T-helper 17 cell (primary cell): ENCODE measurements at places on chromosomes 7 and 10.
A peak's percentile ranks its signal among the peaks of the same experiment; 100 is the strongest.

GRCh38 chr7:43557831-43558495, 24.9 kb upstream of the STK17A start:
- no peak for DNase-seq

DNA sequence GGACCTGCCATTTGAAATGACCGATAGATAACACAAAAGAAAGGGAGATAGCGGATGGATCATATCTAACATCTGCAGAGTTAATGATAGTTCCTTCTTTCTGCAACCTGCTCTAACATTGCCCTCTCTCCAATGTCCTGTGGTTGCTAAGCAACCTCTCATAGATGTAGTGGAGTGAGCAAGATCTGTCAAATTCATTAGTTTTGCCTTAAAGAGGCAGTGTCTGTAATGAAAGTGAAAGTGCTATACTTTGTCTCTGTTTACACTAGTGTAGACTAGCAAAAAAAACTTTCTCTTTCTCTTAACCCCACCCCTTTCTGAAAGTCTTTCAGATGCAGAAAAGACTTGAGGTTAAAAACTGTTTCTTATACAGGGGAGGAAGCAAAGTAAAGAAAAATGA, 1196.9 kb downstream of the SORCS3 start:
- no peak for DNase-seq

- no peak for DNase-seq
Observed at GRCh38 chr10:21125471-21126228, 228.5 kb upstream of the NEBL start.

GRCh38 chr7:21828841-21829240, 116.9 kb downstream of the CDCA7L start:
- DNase-seq: no peak

DNA sequence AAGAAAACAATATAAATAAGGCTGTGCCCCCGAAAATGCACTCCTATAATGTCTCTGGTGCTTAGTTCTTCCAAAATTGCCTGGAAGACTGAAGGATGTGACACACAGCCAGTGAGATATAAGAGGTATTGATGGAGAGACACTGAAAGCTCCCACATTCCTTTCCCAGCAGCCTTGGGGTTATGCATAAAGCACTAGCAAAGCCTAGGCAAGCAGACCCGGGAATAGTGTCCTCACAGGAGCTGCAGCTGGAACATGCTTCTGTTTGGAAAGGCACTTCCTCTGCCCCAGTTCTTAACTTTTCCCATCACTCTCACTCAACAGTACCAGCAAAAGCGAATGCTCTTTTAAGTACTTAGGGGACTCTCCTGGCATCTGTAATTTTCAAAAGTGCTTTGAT, 178.0 kb downstream of the AMPH start:
- DNase-seq: no peak

- DNase-seq: no peak
Observed at GRCh38 chr10:110808615-110809014, 63.1 kb upstream of the PDCD4 start.

GRCh38 chr10:47311193-47311931, 10.9 kb upstream of the GDF2 start:
- DNase-seq: peak; percentile 17

- no peak for DNase-seq
Observed at GRCh38 chr10:18409599-18410397, 241.6 kb downstream of the NSUN6 start.

DNA sequence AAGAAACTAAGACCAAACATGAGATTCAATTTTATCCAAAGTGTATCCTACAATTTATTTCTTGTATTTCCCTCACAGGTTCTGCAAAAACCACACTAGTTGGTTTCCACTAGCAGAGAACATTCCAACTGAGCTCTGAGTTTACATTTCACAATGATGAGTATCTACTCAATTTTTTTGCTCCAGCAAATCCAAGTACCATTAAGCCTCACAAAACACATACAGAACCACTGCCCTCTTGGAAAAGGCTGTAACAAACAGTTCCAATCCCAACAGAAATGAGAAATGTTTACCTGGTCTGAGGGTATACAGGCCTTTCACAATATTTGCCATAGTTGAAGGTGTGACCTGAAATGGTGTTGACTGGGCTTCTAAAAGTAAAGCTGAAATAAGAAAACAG, 59.9 kb downstream of the CACUL1 start:
- DNase-seq: no peak

DNA sequence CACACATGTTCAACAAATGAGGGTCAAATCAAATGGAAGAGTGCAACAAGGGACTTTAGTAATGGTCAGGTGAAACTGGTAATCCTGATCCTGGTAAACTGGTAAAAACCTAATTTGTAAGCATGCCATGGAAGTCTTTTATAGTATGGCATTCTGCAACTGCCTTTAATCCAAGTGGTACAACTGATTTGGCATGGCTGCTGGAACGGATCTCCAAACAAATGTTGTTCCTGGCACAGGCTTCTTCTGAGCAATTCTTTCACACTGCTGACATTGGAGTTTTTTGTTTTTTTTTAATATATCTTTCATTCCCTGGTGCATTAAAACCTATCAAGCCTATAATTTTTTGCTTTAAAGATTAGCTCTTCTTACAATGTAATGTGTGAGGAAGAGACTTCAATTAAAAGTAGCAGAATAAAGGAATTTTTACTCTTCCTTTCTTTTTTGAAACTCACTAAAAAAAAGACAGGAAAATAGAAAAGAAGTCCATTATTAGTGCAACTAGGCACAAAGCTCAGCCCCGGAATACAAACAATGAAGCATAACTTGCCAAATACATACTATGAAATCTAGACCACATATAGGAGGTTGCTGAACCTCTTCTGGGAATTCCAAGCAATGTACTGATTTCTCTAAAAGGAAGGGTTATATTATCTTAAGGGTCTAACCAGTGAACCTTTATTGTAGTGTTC, 79.3 kb upstream of the OIT3 start:
- no peak for DNase-seq

DNA sequence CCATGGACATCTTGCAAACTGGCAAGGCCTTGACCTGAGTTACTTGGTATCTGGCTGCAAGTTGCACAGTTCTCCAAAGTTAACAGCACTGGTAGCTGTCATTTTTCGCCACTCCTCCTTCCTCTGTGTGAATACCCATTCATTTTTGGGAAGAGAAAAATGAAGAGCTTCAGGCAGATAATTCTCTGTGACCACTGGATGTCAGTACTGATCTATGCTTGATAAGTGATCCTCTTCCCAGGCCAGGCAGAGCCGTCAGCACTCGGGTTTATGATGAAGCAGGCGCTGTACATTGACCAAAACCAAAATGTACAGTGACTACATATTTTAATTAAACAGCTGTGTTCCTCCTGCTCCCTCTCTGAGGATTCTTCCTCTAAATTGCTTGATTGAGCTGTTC, 55.9 kb upstream of the PDZD8 start:
- no peak for DNase-seq

DNA sequence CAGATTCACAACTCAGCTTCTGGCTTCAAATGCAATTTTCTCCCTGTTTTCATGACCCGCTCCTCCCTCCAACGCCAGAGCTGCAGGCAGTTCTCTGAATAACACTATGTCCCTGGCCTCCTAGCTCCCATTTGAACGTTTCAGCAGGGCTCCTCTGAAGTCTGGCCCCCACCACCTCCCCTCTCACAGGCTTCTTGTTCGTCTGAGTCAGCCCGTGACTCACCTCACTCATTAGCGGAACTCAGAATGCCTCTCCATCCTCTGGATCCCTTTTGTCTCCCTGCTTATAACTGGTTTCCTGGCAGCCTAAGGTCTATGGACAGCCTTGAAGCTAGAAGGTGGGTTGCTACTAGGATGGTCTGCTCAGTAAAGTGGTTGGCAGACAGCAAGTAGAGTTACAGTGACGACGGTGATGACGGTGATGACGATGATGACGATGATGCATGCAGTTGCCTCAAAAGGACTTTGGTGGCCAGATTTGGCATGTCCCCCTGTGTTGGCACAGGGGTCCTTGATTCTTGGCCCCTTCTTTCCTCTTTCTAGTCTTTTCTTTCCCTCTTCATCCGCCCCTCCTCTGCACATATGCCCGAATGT, 83.3 kb upstream of the MKLN1 start:
- DNase-seq: no peak

GRCh38 chr10:132534391-132535064, 3.1 kb upstream of the INPP5A start:
- peak; percentile 3 for DNase-seq

GRCh38 chr7:53070883-53071282, 35.5 kb downstream of the POM121L12 start:
- DNase-seq: no peak

GRCh38 chr10:49360271-49361177, 35.4 kb downstream of the DRGX start:
- DNase-seq: no peak

DNA sequence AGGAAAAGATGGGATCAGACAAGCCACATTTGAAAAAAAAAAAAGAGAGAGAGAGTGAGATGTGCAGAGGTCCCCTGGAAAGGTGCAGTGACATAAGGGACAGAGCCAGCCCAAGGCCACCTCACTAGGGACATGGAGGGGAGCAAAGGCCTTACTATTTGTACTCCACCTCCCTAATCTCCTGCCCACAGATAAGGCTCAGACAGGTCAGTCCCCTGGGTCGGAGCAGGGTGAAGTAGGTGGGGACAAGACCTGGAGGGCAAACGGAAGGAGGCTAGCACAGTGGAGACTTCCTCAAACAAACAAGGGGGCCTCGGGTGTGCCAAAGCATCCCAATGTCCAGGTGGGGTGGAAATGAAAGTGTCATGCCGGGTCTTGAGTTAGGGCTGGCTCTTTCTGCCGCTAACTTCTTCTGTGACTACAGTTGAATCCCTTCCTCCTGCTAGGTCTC, 7.0 kb downstream of the PRF1 start:
- no peak for DNase-seq

DNA sequence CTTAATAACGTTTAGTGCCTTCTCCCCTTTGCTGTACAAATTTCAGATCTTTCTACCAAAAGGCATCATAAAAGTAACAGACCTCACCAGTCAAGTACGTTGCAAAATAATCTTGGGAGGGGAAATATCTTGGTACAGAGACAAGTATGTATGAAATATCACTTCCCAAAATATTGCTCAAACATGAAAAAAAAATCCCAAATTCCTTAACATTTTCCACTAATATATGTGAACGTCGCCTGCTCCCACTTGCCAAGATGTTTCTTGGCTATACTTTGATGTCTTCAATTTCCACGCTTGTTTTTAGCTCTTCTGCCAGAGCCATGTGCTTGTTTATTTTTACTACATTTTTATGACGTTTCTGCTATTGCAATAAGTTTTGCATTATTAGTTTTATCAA, 223.5 kb downstream of the PLXNA4 start:
- DNase-seq: no peak

GRCh38 chr7:66204822-66205740, at the start of gene TPST1:
Gene TPST1, plus strand, starts transcription at chr7:66205334. Its CDS starts 35,092 bp downstream, at chr7:66240426.
- DNase-seq: peak; percentile 47

DNA sequence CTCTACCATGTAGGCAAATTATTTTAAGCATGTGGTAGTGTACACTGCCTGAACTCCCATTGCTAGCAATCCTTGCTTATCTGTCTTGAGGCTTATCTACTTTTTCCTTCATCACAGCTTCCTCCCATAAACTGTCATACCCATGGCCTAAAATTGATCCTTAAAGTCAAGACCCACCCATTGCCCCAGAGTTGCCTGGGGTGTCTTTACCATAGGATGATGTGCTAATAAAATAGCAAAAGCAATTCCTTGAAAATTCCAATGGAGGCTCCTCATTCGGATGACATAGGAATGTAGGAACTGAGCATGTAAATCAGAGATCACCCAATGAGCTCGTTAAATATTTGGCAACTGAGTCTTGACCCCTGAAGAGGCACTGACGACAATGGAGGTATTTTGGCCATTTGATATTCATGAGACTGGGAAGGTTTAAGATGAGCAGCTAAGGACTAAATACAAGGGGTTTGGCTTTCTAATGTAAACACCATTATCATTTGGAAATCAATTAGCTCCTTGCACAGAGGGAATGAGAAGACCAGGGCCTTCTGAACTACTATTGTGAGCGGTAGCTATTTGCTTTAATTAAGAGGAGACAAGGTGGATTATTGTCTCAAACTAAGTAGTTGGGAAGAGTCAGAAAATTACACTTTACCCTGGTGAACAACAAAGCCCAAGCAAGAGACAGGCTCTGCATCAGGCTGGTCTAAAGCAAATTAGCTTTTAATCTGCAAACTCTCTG, 234.9 kb downstream of the GATA3 start:
- no peak for DNase-seq

DNA sequence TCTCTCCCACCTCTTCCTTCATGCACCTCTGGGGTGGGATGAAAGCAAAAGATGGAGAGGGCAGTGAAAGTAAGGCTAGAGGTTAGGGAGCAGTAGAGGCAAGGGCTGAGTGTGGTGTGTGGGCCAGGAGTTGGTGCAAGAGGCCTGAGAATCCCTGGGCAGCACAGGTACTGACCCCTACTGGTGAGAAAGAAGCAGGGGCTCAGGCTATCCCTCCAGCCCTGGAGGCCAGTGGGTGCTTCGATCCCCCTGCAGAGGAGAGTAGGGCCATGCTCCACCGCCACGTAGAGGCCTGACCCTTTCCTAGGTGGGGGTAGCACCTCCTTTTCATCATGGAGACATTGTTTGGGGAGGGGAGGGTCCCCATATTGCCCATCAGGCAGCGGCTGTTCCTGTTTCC, 9.8 kb downstream of the CDHR1 start:
- no peak for DNase-seq

- no peak for DNase-seq
Observed at GRCh38 chr7:74329225-74329624, 40.0 kb downstream of the CLIP2 start.

DNA sequence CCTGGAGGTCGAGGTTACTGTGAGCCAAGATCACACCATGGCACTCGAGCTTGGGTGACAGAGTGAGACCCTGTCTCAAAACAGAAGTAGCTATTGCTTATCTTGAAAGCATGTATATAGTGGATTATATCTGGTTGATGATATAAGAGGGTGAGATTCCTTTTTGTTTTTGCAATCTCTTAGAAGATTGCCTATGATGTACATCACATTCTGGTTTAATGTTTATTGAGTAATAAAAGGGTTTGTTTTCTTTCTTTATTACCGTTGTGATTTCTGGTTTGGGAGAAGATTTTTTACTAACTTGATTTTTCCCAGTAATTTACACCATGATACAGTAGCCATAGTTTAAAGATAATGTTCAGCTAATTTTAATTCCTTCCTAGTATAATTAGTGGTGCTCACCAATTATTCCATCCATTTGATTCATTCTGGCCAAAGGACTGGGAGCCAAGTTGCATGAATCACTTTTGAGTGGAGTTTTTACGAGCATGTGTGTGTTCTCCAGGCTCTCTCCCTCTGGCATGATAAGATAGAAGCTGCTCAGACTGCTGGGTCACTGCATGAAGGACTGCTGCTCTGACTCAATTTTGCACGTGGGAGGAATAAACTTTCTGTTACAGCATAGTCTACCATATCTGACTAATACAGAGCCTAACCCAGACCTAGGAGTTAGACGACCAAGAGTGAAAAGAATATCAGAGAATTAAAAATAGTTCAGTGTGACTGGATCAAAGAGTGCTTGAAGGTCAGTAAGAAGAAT, 13.5 kb upstream of the TSPAN13 start:
- no peak for DNase-seq
